H9 (cell line): ENCODE measurements at places on chromosomes 3 and 15.

- DNase-seq, result no peak
These were observed 108.1 kb upstream of the TPM1 start for GRCh38 chr15:62934236-62934971.

DNA sequence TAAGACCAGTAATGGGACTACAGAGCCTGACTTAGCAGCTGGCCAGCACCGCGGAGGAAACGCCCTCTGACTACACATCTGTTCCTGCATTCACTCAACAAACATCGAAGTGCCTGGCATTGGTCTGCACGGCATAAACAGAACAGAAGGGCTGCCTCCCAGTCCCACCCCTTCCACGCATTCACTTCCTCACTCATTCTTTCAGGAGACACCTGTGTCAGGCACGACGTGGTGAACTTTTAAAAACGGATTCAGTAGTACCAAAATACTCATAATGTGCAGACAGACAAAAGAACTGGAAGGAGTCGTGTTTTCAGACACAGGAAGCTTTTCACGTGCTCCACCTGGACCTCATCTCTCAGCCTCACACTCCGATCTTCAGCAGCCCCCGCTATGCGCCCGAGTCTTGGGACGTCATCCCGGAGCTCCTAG is 123.3 kb downstream of the XXYLT1 start:
- DNase-seq, result no peak

DNA sequence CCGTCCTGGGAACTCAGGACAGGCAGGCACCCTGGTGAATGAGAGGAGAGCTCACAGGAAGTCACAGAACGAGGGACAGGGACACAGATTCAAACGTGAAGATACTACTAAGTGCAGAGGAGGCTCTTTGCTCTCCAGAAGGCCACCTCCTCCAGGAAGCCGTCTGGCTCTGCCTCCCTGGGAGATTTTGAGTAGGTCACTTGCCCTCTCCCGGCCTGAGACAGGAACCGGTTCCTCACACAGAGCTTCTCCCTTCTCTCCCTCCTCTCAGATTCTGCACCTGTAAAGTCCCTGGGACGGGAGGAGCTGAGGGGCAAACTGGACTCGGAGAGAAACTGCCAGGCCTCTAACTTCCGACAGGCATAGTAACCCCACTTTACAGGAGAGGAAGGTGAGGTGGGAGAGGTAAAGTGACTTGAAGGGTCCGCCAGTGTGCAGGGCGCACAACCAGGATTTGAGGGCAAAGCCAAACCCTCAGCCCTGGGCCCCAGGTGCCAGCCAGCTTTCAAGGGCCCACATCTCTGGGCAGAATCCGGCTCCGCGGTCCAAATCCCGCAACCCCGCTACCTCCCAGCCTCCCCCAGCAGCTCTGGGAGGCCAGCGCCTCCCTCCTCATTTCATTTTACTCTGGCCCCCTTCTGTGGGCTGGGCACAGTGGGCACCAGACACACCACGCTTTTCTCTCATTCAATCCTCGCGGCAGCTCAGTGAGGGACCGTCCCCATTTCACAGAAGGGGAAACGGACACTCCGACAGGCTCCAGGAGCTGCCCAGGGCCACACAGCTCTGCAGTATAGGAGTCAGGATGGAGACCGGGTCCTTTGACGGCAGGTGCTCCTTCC is 150.2 kb downstream of the SMAD6 start:
- peak; percentile 28 for DNase-seq

DNA sequence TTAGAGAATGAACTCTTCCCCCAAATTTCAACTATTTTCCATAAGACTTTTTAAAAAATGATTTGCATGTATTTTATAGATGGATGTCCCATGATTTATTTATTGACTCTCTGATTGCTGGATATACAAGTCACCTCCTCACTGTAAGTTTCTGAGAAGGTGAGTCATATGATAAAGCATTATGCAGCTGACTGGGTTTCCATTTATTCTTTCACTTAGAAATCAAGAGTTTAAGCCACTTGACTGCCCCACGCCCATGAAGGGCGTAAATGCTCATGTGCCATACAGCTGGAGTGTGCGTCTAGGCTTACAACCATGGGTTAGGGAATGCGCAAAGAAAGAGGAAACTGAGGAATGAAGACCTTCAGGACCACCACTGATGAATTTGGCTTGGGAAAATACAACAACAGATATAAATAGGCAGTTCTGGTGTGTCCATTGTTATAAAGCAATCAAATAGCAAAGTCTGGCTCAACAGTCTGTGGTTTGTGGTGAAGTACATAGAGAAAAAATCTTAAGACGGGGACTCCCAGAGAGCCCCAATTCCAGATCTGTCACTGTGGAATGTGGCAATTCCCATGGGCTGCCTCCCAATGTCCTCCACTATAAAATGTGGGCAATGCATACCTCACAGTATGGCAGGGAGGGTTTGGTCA is 20.3 kb downstream of the SLCO2A1 start:
- no peak for DNase-seq

- no peak for DNase-seq
These were observed 44.4 kb downstream of the RAB11A start for GRCh38 chr15:65913631-65914199.

- peak; percentile 16 for DNase-seq
These were observed 26.3 kb downstream of the ESYT3 start for GRCh38 chr3:138460536-138461205.

DNA sequence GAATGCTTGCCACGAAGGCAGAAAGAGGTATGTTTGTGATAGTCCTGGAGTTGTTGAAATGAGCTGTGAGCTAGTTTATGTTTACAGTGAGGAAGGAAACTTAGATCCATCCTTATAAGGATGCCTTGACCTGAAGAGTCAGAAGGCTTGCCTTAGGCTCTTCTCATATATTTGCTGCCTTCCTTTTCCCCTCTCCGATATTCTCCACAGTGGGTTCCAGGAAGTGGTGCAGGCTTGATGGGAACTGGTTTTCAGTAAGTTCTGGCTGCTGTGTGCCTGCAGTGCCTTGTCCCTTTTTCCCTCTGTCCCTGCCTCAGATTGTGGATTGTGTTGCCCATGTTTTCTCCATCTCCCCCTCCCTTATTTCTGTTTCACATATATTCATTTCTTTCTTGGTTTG is 287.3 kb upstream of the UBE2E1 start:
- no peak for DNase-seq

DNA sequence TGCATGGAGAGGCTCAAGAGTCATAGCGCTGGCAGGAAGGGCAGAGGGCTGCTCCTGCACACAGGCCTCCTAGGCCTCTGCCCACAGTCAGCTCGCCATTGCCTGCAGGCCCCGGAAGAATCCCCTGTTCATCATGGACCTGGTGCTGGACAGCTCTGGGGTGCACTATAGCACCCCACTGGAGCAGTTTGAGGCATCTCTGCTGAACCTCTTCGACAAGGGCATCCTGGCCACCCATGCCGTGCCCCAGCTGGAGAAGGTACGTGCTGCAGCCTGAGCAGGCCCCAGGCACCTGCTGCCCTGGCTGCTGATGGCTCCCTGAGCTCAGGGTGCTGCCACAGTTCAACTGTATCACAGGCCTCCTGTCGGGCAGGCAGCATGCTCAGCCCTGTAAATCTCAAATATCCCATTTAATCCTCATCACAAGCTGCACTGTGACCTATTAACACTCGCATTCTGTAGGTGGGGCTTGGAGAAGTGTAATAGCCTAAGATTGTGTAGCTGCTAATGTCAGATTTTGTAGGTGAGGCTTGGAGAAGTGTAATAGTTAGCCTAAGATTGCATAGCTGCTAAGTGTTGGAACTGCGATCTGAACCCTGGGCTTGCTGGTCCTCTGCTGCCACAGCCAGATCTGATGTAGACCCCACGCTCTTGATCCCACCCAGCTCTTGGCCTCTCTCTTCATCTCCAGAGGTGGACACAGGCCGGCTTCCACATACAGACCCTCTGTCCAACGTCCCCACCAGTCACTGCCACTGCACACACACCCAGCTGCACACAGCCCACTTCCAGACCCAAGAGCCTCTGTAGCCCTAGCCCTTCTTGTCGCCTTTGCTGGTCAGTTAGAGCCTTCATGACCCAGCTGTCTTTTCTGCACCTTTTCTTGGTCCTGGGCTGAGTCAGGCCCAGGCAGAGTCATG is 31.9 kb downstream of the DNAH1 start:
- DNase-seq, result no peak

DNA sequence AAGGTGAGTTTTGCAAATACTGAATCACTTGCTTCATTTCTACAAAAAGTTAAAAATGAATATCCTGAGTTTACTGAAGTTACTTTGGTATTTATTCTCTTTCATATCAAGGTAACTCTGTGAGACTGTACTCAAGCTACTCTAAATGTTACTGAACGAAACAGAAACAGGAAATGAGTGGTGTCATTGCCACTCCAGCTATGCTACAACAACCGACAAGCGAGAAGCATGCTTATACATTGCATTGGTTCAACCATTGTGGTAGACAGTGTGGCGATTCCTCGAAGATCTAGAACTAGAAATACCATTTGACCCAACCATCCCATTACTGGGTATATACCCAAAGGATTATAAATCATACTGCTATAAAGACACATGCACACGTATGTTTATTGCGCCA is 313.2 kb upstream of the THBS1 start:
- DNase-seq, result no peak

DNA sequence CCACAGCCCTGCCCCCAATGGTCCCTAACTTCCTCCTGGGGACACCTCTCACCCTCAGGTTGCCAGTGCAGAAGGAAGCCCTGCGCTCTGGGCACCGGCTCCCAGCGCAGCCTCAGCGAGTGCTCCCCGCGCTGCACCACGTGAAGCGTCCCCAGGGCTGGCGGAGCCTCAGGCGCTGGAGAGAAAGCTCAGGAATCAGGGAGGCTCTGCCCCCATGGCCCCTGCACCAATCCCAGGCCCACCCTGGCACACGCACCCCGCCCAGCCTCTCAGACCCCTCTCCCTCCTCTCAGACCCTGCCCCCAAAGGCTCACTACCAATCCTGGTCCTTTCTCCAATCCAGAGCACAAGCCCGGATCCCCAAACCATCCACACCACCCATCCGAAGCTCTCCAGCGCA is 6.9 kb downstream of the COL7A1 start:
- DNase-seq, result peak; percentile 43

DNA sequence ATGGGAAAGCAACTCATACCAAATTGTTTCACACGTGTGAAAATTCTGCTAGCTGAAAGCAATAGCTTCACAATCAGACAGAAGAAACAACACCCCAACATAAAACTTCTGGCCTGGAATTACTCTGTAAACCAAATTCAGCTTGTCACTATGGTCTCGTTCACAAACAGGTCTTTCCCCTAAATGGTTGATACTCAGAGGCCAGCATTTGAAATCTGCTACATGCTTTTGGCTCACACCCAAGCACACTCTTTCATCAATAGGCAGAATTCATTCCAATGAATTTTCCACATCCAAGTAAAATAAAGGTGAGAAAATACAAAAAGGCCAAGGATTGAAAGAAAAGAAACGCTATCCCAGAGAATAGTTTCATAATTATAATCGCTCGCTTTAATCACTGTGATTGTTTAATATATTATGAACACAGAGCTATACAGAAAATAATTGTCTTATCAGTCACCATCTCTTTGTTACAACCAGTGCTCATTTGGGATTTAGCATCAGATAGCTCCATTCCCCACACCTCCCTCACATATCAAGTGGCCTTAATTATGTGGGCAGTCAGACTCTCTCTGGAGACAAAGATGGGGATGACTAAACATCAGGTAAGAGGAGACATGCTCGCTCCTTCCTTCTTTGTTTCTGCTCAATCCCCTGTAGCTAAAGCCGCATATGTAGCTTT is 503.8 kb upstream of the ARRDC4 start:
- DNase-seq, result no peak

DNA sequence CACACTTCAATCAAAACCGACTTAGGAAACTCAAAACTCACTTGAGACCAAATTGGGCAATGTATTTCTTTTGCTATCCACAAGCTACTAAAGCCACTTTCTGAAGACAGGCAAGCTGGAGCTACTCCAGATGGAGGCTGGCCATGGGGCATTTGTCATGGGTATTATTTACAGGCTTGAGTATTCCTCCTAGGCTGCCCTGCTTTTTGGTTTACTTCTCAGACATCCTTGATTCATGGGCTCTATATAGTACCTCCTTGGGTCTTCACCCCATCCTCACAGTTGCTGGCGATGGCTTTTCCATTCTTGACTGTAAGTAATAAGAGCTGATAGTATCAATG is 18.6 kb upstream of the SYNM start:
- no peak for DNase-seq

- DNase-seq, result peak; percentile 58
These were observed 546 bp downstream of the EIF4A2 start for GRCh38 chr3:186783731-186784515.

- no peak for DNase-seq
These were observed 55.8 kb downstream of the ST8SIA2 start for GRCh38 chr15:92449476-92449875.

DNA sequence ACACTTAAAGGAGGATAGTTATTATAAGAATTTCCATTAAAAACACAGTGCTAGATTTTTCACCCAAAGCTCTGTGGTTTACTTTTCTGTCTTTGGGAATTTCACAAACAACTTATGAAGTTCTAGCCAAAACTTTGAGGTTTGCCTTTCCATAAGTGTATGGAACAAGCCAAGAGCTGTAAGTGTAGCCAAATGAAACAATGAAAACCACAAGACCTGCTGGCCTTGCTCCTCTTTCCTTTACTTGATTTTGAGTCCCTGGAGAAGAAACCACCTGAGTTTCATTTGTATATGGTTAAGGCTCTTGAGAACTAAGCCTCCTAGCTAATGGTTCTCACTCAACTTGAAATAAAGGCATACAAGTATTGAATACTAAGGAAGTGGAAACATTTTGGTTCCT is 365.3 kb upstream of the EPHA3 start:
- no peak for DNase-seq

- no peak for DNase-seq
These were observed 10.1 kb upstream of the GOLGA8J start for GRCh38 chr15:30072630-30073029.

GRCh38 chr3:38738630-38739395 is 77.2 kb downstream of the SCN10A start:
- DNase-seq, result peak; percentile 92

DNA sequence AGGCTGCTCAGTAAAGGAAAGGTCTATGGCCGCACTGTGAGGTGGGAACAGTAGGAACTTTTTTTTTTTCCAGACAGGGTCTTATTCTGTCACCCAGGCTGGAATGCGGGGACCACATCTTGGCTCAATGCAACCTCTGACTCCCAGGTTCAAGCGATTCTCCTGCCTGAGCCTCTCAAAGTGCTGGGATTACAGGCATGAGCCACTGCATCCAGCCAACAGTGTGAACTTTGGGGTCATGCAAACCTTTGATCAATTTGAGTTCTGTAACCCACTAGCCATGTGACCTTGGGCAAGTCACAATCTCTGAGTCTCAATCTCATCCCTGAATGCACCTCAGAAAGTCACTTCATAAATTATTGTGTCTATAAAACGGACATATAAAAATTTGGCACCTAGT is 286.8 kb upstream of the CTNNB1 start:
- DNase-seq, result no peak
